ENCODE measurements at places on chromosomes 7 and 10.

- peak; percentile 95 for DNase-seq
Measured at GRCh38 chr10:43461950-43462349, 25.0 kb downstream of the ZNF487 start.

DNA sequence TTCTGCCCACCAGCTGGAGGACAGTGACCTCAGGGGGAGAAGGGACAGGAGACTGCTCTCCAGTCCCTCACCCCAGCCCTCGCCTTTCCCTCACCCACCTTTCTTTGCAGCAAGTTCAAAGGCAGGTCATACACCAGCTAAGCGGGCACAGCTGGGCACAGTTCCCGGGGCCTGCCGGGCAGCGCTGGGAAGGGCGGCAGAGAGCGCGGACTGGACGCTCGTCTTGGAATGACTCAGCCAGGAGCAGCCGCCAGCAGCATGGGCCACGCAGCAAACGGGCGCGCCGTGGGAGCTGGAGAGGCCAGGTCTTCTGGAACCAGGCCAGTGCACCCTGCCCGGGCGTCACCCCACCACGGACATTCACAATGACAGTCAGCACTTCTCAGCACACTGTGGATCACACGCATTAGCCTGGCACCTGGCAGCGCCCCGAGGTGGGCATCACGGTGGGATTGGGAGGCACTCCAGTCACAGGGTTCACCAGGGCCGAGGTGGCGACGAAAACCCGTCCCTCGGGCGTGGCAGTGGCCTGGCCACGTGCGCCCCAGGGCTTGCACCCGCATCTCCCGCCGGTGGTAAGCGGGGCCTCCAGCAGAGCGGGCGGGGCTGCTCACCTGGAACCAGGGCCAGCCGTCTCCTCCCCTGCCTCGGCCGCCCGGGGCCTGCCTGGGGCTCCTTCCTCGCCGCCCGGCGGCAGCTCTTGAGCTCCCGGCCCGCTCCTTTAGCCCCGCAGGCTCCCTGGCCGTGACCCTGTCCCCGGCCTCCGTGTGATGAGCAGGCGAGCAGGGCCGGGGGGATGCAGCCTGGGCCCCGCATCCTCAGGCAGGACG, 29.0 kb upstream of the WDFY4 start:
- DNase-seq: no peak

- no peak for DNase-seq
Measured at GRCh38 chr7:134554417-134554966, 5.6 kb downstream of the AKR1B15 start.

DNA sequence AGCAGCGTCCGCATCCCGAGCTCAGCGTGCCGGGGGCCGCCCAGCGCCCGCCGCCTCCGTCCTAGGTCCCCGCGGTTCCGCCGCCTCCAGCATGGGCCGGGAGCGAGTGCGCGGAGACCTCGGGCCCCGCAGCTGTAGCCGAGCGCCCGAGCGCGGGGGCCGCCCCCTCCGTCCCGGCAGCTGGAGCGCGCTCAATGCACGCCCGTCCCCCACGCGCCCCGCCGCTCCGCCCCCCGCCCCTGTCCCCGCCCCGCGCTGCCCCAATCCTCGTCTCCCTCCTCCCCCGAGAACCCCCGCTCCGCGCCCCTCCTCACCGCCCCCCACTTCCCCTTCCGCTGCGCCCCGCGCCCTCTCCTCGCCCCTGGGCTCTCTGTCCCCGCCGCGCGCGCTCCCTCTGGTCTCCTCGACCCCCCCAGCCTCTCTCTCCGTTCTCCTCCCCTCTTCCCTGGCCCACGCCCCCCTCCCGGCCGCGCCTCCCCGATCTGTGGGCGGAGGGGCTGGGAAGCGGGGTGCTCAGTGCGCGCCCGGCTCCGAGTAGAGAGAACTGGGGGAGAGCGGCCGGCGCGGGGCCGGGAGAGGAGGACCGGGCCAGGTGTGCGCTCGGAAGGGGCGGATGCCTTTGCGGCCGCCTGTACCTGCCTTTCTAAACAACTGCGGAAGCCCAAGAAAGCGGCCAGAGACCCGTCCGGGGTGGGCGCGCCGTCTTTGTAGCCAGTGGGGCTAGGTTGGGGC, at the start of gene VIPR2:
Gene VIPR2 (minus strand): TSS at position 110 of the 732 bp plus-strand sequence. CDS start 96 bp downstream, at position 14.
- DNase-seq: no peak

DNA sequence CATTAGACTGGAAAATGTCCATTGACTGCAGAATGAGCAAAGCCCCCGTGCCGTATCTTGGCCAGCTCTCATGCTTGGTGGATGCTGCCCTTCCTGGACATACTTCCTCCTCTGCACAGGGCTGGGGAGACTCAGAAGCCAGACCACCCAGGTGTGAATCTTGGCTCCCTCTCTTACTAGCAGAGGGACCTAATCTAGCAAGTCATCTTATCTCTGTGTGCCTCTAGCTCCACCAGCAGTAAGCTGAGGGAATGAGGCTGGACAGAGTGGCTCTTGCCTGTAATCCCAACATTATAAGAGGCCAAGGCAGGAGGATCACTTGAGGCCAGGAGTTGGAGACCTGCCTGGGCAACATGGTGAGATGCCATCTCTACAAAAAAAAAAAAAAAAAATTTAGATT, 173.8 kb upstream of the GHITM start:
- no peak for DNase-seq

GRCh38 chr10:103241262-103242011, 4.2 kb upstream of the RPEL1 start:
- peak; percentile 48 for DNase-seq

- DNase-seq: no peak
Measured at GRCh38 chr7:44819292-44819691, 22.8 kb downstream of the PPIA start.

GRCh38 chr10:10938676-10939075, 79.0 kb upstream of the CELF2 start:
- DNase-seq: no peak

DNA sequence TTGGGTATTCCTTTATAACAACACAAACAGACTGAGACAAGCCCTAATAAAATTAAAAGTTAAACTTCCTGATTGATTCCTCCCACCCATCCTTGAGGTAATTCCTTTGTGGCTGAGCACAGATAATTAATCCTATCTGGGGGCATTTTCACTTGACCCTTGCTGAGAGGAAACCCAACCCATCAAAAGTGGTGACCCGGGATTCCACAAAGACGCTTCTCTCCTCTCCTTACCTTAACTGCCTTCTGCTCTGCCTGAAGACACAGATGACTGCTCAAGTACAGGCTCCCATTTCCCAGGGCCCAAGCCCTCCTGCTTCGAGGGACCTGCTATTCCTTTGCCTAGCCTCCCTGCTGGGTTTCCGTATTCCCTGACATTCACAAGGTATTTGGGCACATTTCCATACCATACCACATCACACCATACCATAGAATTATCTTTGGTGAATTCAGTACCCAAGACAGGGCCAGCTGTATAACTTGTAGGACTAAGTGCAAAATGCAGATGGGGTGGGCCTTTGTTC, 9.8 kb upstream of the MAPK8 start:
- no peak for DNase-seq

DNA sequence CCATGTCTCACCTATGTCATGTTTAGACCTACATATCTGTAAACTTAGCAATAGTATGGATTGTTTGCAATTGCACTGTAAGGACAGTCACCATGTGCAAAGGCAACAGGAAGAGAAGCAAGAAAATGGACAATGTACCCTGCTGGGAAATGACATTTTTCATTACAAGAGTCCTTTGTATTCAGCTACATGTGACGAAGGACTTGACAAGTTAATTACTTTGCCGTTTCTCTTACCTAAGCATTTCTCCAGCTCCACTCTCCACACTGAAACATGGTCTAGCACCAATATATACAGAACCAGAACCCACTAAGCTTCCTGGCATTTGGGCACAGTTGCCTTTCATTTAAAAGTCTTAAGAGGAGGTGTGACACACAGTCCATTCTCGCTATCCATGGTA, 76.6 kb upstream of the PFKP start:
- DNase-seq: no peak

DNA sequence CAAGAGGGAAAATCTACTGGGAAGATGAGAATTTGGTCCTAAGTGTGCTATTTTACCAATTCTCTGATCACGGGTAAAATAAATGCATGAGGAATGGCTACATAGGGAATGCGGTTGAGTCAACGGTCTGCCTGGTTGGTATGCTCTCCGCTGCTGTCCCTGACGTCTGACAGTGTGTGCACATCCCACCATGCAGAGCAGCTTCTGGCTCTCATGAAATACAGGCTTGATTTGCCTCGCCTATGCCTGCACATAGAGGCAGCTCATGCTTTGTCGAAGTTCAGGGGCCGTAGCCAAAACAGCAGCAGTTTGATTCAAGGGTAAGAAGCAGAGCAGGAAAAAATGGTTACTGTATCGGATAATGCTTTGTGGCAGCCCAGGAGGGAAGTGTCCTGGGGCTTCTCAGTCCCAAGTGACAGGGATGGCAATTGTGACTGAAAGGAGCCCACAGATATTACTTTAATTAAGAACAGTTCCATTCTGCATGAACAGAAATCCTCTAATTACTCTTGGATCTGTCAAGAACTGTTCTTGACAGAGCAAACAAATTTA, 268.4 kb upstream of the SLC26A5 start:
- DNase-seq: no peak

GRCh38 chr10:44880090-44880715, 30.9 kb upstream of the TMEM72 start:
- no peak for DNase-seq

DNA sequence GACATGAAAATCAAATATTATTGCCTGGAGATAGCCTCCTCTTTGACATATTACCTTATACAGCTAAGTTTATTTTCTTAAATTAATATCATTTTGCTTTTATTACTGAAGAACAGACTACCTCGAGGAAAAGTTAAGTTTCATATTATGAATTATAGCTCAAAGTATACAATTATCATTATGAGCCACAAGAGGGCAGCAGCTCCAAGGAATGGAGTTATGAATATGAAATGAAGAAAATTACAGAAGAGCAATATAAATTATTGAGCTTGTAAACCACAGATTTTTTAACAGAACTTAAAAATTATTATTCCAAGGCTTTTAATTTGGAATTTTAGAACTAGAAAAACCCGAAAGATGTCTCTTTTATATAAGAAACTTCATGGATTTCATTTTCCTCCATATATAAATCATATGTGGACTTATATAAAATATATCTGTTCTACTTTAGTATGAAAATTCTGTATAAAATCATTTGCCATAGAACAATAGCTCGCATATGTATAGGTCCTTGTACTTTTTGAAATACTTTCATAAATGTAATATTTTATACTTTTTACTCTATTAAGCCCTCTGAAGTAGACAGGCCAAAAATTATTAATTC, 40.1 kb downstream of the IQUB start:
- peak; percentile 68 for DNase-seq

DNA sequence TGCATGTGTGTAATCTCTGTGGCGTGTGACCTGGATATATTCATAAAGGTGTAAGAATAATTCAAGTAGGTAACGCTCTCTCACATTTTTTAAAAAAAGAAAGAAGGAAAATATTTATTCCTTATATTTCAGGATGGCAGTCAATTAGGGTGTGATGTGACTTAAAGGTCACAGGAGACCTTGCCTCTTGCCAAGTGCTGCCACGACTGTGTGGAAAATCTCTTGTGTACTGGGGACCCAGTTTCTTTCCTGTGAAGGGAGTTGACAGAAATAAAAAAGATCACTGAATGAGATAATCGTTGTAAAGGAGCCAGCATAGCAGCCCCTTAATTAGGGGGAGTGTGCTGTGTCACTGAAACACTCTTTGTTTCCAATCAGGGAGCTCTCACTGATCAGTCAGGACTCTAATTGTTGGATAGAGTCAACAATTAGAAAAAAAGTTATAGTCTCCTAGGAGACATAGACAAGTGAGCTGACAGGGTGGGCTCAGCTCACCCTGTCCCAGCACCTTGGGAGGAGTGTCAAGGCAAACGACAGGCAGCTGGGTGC, 31.1 kb downstream of the PTPRE start:
- no peak for DNase-seq

GRCh38 chr10:91745090-91745831, 53.0 kb upstream of the TNKS2 start:
- DNase-seq: no peak

DNA sequence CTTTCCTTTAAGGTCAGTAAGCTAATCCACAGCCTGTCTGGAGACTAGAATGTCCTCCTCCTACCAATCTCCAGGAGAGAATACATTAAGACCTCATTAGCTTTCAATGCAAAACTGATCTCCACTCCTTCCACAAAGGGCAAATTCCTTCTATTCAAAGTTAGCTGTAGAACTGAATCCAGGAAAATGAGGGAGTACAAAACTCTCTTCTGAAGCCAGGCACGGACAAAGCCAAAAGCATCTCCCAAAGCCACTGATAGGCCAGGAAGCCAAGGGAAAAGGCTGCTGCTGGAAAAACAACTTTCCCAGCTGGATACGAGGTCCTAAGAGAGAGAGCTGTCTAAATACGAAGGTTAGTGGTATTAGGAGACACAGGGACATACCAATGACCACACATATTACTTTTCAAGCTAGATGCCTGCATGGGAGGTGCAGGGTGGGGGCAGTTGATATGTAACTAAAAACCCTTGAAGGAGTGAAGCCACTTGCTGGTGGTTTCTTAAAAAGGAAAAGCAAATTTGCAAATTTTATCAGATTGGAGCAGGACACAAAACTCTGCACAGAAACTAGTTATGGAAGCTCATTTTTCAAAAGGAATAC, 43.6 kb downstream of the MKX start:
- DNase-seq: peak; percentile 29

DNA sequence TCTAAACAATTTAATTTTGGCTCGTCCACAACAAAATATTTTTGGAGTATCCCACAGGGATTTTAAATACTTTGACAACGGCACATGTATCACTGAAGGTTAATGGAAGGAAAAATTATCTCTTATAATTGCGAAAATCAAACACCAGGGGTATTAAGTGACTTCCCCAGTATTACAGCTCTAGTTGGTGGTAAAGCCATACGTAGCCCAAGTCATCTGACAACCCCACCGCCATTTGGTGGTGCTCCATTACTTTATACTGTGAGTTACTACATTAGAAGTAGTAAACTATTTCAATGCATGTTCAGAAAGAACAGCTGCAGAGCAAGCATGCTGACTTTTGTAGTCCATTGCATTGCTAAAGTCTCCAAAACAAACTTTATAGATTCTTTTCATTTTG, 179.7 kb downstream of the HGF start:
- DNase-seq: no peak

DNA sequence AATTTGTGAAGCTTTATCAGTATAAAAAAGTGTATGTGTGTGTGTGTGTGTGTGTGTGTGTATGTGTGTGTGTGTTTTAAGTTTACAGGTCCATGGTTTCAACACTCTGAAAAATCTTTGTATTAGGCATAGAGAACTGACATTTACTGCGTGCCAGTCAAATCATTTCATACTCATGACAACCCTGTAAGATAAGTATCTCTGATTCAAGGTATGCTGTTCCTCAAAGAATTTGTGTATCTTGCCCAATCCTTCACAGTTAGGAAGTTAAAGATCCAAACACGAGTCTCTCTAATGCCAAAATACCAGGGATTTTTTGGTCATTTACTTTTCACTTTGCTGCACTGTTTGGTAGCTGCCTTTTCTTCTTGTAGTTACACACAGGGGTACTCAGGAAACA, 1121.3 kb upstream of the AUTS2 start:
- DNase-seq: no peak

DNA sequence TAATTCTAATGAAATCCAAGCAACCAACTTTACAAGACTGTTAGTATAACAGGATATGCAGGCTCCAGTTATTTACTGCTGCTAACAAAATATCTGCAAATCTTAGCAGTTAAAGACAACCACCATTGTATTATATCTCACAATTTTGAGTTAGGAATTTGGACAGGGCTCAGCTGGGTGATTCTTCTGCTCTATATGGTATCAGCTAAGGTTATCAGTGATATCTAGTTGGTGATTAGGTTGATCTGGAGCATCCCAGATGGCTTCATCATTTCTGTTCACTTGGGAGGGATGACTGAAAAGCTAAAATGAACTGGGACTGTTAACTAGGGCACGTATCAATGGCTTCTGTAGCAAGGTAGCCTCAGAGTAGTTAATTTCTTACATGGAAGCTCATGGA, 105.7 kb downstream of the MBL2 start:
- no peak for DNase-seq

GRCh38 chr7:36264123-36264801, 111.2 kb downstream of the EEPD1 start:
- DNase-seq: peak; percentile 24

Measured in OCI-M1 (cell line).